EL (cell line): ENCODE measurements at places on chromosomes 12 and 14.

DNA sequence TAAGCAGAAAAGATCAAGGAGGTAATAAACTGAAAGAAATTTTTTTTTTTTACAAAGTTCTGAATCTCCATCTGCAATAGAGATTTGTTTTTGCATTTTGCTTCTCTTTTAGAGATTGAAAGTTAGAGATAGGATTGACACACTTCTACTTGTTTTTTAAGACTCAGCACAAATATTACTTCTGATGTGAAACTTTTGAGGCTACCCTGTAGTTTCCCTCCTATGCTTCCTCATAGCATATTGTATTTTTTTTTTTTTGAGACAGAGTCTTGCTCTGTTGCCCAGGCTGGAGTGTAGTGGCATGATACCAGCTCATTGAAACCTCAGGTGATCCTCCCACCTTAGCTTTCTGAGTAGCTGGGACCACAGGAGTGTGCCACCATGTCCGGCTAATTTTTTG, 32.1 kb upstream of the SGPP1 start:
- no peak for DNase-seq

GRCh38 chr14:103007555-103007954, 49.8 kb downstream of the CDC42BPB start:
- DNase-seq, result no peak

DNA sequence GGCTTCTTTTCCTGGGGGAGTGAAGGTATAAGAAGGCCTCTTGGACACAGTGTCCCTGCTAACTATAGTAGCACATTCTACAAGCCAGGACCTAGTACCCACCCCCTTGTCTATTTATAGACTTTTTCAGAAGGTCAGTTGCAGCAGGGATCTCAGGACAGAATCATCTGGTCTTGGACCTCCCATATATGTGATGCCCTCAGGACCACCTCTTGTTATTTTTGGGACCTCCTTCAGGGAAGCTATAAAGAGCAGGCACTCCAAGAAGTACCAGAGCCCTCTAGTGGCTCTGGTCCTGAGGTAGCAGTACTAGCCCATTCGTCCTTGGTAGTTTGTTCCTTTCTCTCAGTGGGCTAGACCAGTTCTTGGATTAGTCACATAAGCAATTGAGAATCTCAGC, 4.3 kb downstream of the COQ10A start:
- peak; percentile 34 for DNase-seq

GRCh38 chr14:67508956-67509355, 20.4 kb upstream of the TMEM229B start:
- DNase-seq, result no peak

- DNase-seq, result peak; percentile 8
Observed at GRCh38 chr12:59401862-59402261, 194.0 kb upstream of the SLC16A7 start.

GRCh38 chr12:19185262-19185929, 55.9 kb downstream of the PLEKHA5 start:
- no peak for DNase-seq

DNA sequence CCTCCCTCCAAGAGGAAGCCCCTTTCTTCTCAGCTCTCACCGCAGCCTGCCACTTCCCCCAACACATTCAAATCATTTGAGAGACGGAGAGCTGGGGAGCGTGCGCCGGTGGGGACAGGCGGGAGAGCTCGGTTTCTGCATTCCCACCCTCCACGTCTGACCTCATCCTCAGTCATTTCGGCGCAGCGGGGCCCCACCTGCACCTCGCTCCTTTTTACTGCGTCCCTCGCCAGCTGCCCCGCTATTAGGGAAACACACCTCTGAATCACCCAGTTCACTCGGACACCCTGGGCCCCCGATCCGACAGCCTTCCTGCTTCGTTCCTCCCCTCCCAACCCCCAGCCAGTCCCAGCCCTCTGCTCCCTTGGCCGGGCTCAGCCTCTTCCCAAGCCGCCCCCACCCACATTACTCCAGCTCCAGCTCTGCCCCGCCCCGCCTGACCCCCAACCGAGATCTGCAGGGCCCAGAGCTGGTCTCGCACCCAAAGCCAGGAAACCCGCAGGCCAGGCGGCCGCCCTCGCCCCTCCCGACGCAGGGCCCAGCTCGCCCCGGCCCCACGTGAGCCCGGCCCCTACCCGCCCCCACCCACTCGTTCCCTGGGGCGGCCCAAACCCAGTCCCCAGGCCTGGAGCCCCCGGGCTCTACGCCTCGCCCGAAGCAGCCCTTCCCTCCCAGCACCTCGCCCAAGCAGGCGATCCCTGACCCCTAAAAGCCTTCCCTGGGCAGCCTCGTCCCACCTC, 783 bp downstream of the CORO1C start:
- peak; percentile 89 for DNase-seq

DNA sequence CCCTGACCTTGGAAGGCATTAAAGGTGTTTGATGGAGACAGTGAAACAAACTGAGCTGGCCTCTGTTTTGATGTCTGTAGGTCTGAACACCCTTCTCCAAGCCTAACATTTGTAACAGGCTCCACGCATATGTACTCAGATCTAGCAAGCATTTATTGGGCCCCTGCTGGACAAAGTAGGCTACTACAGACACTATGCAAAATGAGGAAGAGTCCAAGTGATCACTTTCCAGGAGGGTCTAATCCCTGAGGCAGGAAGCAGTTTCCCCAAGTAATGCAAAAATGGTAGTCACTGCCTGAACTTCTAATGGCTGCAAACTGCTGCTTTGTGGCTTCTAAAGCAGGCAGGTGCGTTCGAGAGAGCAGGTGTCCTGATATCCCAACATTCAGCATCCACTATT, 405.8 kb downstream of the MED13L start:
- peak; percentile 35 for DNase-seq

- DNase-seq, result no peak
Observed at GRCh38 chr12:44673811-44674210, 202.3 kb downstream of the NELL2 start.

- peak; percentile 39 for DNase-seq
Observed at GRCh38 chr12:77734214-77734883, 96.3 kb upstream of the NAV3 start.

GRCh38 chr12:111091051-111091450, 170.7 kb upstream of the MYL2 start:
- DNase-seq, result no peak
